ENCODE measurements at places on chromosomes 11 and 22.

- DNase-seq = no peak
Measured at GRCh38 chr22:17794726-17795542, 20.7 kb upstream of the BID start.

GRCh38 chr11:60168306-60168705 lies 14.6 kb downstream of the MS4A6A start:
- no peak for DNase-seq

- DNase-seq = no peak
Measured at GRCh38 chr11:103228807-103229206, 119.6 kb downstream of the DYNC2H1 start.

DNA sequence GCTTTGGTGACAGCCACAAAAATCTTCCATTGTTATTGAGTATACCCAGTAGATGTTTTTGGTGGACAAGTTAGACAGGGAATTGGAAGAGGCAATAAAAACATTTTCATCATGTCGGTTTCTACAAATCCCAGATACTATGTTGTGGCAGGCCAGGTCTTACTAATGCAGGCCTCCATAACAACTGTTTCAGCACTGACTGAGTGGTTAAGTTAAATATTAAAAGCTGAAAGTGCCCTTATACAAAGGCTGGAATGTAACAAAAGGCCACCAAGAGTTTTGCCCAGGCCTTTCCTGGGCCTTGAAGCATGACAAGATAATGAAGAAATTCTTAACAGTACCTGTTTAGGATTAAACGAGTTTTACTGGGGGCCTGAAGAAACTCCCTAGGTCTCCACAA lies 29.3 kb downstream of the DMC1 start:
- no peak for DNase-seq

Data from stimulated activated CD4-positive, alpha-beta T cell treated with anti-CD3 and anti-CD28 coated beads, TNF-alpha, amount 100 ng/mL, for 4 hours (primary cell).